Hindlimb muscle (tissue), 1 donor: ENCODE measurements at places on chromosomes 4 and X.

GRCh38 chrX:150507251-150507856, 61.1 kb upstream of the MTM1 start:
- DNase-seq: no peak

DNA sequence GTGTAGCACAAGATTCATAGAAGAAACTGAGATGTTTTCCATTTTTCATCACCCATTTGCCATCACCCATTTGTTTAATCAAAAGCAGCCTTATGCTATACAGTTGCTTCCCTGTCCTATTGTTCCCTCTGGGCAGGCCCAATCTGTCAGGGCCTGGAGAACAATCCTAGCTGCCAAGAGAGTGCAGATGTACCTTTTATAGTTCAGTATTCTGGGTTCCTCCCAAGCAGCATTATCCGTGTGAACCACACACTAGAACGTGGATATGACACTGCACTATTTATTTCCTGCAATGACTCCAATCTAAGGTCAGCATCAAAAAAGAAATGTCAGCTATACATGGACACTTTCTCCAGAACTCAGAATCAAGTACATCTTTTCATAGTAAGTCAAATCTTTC, 269.0 kb downstream of the ADGRA3 start:
- DNase-seq: no peak

- DNase-seq: no peak
Measured at GRCh38 chrX:15056044-15056443, 182.8 kb downstream of the MOSPD2 start.

GRCh38 chr4:88458104-88458740, 1.3 kb downstream of the HERC5 start:
- peak; percentile 4 for DNase-seq

DNA sequence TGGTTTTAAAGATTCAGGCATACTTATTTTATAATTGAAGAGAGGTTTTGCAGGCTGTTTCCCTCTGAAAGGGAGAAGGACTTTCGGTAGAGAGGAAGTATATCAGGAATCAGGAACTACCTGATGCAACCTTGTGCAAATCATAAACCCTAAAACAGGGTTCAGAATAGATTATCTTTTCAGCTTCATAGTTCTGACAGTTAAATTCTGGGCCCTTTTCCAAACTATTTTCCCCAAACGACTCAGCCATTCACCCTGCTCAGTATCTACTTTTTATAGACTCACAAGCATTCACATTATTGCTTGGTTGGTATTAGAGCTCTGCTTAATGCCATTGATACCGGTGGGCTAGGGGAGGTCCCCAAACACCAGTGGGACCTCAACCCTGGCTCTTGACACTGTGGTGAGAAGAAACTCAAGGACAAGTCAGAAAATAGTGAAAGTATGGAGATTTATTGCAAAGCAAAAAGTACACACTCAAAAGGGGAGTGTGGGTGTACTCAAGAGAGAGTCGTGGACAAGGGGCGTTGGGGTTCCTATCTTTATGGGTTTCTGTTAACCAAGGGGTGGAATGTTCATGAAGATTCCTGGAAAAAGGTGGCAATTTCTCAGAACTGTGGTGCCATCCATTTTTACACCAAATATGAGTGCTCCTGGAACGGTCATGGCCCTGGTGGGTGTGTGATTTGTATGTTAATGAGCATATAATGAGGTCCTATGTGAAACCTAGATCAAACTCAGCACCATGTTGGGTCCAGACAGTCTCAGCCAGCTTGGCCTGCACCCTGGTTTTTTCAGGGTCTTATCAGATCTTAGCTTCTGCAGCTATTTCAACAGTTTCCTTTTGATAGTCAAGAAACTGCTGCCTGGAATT, 238.3 kb downstream of the DCLK2 start:
- DNase-seq: no peak

DNA sequence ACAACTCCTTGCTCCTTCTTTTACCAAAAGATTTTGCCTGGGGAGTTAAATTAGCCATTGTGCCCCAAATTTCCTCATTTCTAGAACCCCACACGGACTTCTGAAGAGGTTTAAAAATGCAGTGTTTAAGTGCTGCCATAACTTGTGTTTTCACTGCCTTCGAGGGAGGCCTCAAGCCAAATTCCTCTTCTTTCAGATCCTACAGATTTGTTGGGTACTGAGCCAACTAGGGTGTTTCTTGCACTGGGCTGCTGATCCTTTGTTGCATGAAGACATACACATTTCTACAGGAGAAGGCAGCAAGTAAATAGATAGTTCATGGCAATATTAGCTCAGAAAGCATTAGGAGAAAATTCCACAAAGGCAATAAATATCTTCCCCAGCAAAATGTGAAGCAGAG, 43.8 kb downstream of the GLRA2 start:
- DNase-seq: no peak

DNA sequence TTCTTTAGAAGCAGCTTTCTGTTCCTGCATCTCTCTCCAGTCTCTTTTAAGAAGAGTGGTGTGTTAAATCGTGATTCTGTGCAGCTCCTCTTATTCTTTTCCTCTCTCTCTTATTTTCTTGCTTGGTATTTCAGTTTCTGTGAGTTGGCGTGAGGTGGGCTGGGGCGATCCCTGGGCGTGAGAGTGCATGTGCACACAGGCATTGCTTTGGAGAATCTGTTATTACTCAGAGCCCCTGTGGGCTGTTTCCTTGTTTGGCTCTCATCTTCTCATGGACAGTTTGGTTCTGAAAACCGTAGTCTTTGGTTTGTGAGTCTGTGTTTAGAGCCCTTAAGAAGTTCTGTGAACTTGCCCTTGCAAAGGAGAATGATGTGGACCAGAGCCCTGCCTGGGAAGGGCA, 97.2 kb upstream of the CLNK start:
- no peak for DNase-seq

- no peak for DNase-seq
Measured at GRCh38 chr4:25857403-25857802, 5.4 kb downstream of the SEL1L3 start.

DNA sequence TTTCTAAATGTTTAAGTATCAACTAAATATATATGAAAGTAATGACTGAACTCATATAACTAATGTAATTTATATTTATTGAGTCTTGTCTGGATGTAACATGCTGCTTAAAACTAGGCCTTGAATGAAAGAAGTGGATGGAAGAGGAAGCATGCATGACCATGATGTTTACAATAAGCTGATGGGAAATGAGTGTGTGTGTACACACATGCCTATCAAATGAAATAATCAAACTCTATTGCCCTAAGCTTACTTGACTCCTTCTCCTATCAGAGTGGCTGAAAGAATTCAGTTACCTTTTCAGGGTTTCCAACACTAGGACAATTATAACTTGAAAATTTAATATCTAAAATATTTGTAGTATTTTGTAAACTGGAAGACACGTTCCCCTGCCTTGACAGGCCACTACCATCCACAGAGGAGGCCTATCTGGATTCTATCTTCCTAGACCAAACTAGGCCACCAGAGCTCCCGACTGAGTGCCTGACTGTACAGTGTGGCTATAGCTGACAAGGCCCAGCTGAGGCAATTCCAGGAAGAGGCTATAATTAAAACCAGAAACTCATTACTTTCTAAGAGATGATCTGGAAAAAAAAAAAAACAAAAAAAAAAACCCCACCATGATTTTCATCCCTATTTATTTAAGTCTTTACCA, 7.6 kb downstream of the ARSJ start:
- no peak for DNase-seq

DNA sequence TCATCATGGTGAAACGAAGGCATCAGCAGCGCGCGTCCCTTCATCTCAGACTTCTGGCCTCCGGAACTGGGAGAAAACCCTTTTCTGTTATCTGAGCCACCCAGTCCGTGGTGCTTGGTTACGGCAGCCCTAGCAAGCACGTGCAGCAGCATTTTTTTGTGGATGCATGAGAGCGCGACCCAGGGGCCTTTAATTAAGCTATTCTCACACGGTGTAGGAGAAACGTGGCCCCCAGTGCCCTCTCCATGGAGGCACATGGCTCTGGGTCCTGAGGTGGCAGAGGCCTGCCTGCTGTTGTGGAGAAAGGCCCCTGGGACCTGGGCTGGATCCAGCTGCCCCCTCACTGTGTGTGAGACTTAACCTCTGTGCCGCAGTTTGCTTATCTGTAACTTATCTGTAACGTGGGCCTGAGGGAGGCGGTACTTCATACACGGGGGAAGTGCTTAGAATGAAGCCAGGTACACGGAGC, 9.5 kb downstream of the CLCN4 start:
- no peak for DNase-seq

GRCh38 chr4:151887031-151887815, 126.4 kb upstream of the GATB start:
- no peak for DNase-seq

DNA sequence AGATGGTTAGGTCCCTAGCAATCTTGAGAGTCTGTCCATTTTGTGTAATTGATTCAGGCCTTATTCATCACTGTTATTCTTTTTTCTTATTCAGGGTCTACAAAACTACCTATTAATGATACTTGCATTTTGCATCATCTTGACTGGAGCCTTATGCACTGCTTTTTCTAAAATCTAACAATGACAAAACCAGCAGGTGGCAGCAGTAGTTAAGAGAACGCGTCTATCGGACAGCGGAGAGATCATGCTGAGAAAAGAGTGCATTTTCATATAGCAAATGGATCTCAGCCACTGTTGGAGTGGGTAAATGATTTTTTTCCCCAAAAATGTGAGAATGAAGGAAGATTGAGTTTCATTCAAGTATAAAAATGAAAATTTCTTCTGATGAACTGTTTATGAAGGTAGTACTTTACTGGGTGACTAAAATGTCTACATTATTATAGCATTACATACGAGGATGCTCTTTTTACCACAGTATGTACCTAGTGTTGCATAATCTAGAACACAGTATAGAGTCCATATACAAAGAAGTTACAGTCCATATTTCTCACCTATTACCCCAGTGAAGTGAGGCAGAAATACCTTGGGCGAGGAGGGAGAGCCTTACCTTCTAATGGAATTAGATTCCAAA, 43.2 kb downstream of the TMEM144 start:
- peak; percentile 75 for DNase-seq

DNA sequence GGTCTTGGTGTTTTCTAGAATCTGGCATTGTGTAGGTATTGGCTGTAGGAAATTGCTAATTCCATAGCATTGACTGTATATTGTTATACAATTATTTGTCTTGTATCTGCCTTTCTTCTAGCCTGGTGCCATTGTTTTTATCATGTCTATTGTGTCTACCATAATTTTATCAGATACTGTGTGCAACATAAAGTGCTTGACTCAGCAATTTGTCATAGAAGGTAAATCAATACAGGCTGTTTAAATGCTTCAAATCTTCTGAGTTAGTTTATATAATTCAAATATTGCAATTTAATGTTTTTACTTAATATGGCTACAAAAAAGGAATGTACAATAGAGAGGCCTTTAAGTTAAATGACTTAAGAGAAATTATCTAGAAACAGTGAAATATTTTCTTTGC, 263.3 kb upstream of the UGT8 start:
- no peak for DNase-seq

GRCh38 chrX:49978176-49978575, 55.8 kb downstream of the CLCN5 start:
- DNase-seq: no peak

DNA sequence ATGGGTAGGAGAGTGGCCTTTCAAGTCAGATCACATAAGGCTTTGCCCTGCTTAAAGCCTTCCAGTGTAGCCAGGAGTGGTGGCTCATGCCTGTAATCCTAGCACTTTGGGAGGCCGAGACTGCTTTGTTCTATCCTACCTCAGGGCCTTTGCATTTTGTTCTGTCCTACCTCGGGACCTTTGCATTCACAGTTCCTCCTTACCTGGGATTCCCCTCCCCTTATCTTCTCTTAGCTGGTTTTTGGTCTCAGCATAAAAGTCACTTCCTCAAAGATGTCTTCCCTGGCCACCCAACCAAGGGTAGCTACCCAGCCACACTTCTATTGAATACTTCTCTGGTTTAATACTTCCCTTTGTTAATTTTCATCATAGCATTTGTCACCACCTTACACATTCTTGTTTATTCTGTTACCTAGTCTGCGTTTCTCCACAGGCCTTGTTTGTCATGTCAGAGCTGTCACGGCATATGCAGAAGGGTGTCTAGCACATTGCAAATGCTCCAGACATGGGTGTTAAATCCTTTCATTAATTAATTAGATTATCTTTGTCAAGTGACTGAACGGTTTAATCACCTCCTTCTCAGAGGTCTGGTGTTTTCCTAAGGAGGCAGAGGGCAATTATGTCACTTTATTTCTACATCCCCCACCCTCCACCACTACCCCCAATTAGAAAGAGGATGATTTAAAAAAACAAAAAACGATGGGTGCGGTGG, 11.3 kb upstream of the SETD7 start:
- no peak for DNase-seq

DNA sequence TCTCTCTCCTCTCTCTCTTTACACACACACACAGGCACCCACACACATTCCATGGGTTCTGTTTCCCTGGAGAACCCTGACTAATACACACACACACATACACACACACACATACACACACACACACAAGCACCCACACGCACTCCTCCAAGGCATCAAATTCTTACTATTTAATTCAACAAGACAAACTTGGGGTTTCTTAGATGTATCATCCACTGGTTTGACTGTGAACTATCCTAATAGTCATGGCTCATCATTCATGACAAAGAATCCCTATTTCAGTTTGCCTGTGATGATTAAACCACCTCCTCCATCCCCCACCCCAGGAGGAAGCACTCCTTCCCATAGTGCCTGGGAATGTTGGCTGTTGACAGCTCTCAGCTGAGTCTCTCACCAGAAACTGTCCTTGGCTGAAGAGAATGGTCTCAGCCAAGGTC, 98.2 kb downstream of the USP46 start:
- no peak for DNase-seq

DNA sequence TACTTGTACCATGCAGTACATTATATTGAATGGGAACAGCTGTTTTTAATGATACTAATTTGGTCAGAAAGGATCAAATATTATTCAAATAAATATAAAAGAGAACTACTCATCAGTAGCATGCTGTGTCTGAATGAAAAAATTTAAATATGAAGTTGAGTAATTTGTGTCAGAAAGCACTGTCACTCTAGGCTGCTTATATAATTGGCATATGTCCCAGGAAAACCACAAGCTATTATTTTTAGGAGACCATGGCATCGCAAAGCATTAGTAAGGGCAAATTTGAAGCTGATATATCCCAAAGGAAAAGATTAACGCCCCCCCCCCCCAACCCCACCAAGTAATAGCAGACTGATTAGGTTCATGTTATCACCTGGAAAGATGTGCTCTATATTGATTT, 388.5 kb upstream of the SPANXN4 start:
- no peak for DNase-seq

GRCh38 chr4:176256921-176257320, 12.1 kb downstream of the ASB5 start:
- no peak for DNase-seq
